ENCODE measurements at places on chromosomes 16 and 17.

GRCh38 chr16:84970447-84971127, 40.7 kb downstream of the ZDHHC7 start:
- DNase-seq: peak; percentile 86

DNA sequence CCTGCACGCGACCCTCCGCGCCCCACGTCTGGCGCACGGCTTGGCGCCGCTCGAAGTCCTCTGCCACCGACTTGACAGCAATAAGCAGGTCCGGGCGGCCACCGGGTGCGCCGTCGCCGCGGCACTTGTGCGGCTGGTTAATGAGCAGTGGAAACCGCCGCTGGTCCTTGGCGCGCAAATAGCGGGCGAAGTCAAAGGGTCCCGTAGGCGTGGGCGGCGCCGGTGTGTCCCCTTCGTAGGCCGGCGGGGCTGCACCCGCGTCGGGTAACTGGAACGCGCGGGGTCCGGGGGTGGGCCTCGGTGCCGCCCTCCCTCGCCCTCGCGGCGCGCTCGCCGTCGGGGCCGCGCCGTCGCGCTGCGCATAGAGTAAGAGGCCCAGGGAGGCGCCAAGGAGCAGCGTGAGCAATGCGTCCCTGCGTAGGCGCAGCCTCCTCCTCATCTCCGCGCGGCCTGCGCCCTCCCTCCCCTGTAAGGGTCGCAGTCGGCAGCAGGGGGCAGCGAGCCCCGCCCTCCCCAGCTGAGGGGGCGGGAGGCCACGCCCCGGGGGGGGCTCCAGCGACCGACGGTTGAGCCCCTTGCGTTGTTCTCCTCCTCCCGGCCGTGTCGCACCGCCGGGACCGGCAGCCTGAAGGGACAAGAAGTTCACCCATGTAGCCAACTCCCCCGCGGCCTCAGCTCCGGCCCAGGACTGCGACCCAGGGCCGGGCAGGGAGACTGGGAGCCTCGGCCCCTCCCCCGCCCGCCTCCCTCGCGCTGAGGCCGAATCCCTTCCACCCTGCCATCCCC, 558 bp downstream of the B3GNT9 start:
- peak; percentile 53 for DNase-seq

- no peak for DNase-seq
Observed at GRCh38 chr16:51429041-51429440, 278.0 kb upstream of the SALL1 start.

GRCh38 chr17:52064791-52065211, 93.7 kb downstream of the CA10 start:
- DNase-seq: no peak

DNA sequence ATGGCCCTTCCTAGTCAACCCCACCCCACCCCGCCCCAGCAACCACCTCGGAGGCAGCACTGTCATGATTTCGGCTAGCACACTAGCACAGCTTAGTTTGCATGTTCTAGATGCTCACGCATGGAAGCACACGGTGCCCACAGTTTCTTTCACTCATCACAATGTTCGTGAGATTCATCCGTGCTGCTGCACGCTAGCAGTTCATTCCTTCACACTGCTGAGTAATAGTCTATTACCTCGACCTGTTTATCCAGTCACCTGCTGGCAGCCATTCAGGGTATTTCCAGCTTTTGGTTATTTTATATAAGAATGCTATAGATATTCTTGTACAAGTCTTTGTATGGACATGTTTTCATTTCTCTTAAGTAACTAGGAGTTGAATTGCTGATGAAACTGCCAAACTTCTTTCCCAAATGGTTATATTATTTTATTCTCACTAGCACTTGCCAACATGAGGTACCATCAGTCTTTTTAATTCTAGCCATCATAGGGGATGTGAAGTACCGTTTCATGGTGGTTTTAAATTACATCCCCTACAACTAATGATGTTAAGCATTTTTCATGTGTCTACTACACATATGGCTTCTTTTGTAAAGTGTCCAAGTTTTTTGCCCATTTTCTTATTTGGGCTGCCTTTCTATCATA, 75.7 kb downstream of the CYTH1 start:
- no peak for DNase-seq

GRCh38 chr17:55433629-55434422, 12.2 kb upstream of the MMD start:
- no peak for DNase-seq

DNA sequence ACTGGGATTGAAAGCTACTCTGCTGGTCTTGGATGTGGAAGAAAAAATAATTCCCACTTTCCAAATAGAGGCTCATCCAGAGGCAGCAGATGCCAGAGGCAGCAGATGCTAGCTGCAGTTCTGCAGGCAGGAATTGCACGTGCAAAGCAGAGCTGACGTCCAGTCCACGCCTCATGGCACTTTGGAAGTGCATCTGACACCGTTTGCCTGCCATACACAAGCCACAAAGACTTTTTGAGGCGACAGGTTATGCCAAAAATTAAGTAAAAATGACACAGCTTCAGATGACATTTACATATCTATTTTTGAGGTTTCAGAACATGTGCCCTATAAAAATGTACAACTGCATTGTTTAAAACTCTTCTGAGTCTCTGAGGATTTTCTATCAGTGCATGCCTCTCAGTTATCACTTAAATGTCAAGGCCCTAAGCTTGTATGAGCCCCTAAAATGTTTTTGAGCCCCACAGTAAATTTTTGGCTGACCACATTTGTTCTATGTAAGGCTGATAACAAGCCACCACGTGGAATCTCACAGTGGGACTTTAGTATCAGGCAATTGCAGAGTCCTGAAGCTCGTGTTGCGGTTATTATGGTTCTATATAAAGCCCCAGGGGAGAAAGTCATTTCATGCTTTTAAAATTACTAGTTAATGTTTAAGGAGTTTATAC, 239.2 kb downstream of the PRKCA start:
- no peak for DNase-seq

DNA sequence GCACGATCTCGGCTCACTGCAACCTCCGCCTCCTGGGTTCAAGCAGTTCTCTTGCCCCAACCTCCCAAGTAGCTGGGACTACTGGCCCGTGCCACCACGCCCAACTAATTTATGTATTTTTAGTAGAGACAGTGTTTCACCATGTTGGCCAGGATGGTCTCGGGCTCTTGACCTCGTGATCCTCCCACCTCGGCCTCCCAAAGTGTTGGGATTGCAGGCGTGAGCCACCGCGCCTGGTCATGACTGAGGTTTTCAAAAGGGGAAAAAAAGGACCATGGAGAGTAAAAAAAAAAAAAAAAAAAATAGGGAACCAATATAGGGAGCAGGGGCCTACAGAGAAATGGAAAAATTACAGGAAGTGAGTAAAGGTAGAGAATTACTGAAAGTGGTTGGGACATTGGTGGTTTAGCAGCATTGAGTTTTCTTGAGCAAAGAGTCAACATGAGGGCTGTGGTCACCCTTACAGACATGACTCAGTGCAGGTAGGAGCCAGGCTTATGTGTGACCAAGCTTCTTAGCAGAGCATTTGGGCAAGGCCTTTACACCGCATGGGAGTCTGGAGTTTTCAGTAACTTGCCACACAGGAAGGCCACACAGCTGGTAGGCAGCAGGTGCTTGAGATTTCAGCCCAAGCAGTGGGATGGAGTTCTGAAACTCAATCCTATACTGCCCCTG, 447.3 kb downstream of the HS3ST3B1 start:
- DNase-seq: no peak

DNA sequence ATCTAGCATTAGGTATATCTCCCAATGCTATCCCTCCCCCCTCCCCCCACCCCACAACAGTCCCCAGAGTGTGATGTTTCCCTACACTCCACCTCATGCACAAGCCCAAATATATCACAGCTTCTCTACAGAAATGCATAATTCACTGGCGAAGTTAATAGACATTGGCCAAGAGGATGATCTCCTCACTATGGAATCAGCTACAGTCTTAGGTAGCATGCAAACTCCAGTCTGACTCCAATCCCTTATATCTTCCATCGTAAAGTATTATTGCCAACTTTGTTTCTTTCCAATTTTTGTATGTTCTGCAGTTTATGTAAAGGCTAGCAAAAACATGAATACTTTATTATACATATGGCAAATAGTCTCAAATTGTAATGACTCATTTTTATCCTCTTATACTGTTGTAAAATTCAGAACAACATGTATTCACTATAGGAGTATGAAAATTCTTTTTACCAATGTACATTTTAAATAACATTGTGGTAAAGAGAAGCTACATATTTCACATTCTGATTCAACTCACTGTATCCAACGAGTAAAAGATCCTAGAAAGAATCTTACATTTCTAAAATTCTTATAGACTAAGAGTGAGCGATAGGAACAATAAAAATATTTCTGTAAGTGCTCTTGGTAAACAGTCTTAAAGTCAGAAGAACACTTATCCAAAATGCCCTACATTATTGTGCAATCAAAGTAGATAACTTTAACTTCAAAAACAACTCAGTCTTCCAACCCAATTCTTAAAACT, 871 bp downstream of the ABCA8 start:
- DNase-seq: no peak

DNA sequence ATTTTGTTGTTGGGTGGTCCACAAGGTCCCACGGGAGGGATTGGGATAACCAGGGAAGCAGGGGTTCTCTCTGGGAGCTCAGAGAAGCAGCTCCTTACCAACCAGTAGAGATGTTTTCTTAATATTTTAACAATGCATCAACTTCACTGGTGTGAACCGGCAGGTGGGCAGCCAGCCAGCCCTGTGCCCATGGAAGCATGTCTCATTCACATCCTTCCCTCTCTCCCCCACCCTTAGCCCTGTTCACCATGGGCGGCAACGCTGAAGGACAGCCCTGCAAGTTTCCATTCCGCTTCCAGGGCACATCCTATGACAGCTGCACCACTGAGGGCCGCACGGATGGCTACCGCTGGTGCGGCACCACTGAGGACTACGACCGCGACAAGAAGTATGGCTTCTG, 9.3 kb downstream of the MMP2 start:
- no peak for DNase-seq

DNA sequence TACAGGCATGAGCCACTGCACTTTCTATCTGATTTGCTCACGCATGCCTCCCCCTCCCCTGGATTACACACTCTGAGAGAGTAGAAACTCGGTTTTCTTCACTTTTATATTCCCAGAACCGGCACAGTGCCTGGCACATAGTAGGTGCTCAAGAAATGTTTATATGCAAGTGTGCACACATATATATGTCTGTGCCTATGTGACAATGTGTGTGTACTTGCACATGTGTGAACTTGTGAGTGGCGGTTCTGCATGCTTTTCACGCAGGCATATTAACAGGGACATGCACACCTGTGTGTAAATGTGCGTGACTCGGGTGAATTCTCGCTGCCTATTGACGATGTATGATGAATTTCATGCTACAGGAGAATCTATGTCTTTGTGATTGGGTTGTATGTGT, 22.1 kb upstream of the IL21R start:
- DNase-seq: no peak

DNA sequence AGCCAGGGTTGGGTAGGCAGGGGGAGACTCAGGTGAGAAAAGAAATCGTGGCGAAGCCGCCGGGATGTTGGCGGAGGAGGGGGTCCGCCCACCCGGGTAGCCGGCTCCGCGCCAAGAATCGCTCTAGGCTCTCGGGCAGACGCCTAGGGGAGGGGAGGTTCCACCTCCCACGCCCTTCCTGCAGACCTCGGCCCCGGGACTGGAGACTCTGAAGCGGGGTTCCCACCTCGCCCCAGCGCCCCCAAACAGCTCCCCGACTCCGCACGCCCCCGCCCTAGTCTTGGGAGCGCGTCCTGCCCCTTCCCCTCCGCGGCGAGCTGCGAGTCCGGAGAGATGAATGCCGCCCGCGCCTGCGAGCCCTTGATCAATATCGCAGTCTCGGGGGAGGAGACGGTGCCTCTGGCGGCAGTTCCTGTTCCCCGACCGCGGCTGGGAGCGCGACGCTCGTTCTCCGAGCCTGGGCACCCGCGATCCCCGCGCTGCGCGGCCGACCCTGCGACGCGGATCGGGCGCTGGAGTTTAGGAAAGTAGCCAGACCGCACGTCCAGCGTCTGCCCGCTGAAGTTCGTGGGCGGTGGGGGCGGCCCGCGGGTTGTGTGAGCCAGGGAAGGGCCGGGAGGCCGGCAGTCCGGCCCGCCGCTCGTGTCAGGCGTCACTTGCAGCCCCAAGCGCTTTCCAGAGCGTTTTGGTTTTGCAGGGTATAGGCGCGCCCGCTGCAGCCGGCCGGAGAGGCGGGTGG, 790 bp downstream of the CRHR1 start:
- peak; percentile 38 for DNase-seq

DNA sequence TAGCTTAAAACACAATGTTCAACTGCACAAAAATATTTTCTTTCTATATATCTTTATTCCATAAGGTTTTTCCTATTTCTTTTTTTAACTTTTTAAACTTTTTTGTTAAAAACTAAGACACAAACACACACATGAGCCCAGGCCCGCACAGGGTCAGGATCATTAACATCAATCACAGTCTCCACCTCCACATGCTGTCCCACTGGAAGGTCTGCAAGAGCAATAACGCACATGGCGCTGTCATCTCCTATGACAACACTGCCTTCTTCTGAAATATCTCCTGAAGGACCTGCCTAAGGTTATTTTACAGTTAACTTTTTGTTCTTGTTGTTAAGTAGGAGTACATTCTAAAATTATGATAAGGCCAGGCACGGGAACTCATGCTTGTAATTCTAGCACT, 4.1 kb downstream of the CFAP20 start:
- no peak for DNase-seq

DNA sequence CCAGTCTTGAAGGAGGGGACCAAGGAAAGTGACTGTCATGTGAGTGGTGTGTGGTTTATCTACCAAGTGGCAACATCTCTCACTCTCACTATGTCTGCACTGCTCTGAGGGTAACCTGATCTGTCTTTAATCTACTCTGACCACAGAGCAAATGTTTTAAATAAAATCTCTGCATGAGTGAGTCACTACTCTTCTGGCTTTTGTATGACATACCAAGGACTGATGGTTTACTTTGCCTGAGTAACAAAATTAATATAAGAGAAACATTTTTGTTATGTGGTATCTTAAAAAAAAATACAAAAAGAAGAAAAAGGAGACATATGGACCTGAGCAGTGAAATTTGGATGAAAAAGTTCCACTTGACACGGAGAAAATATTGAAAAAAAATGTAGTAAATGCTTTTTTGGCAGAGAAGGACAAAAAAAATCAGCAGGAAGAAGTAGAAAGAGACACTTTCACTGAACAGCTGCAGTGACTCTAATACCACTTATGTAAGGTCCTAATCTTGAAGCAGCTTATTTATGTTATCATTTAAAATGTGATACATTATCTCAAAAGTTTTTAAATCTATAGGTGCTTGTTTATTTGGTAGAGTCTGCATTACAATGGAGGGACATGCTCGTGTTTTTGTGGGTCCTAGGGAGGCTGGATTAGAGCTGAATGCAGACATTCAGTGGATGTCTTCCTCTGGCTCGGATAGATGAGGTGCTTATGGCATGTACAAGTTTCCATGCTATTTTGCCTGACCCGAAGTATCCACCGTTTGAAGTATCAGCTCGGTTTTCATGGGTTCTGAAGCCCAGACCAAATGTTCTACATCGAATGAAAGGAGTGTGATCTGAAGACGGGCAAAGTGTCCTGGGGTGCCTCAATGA, 240.7 kb downstream of the MAP2K6 start:
- no peak for DNase-seq

DNA sequence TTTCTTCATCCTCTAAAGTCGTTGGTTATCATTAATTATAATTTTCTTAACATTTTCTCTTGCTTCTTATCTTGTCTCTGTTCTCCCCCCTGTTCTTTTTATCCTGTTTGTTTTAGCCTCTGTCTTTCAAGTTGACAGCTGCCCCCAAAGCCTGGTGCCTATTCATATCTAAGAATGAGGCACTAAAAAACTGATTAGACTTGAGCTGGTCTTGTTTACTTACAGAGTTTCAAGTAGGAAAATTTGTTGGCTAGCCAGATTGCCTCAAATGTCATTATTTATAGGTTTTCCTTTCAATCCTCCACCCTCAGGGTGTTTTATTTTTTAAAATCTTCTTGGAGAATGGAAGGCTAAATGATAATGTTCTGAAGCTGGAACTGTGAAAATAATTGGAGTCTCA, 236.0 kb downstream of the UTP18 start:
- DNase-seq: no peak
